ENCODE measurements at places on chromosomes 2 and 18.
A peak's percentile ranks its signal among the peaks of the same experiment; 100 is the strongest.

- H3K36me3 ChIP-seq = no peaks in the 10 kb centered on the region
- DNase-seq = no peak
- peak overlapping the region; percentile 96 for H3K27ac ChIP-seq
Measured at GRCh38 chr2:237686659-237687136, 59.3 kb downstream of the LRRFIP1 start.

- peak; percentile 94 for DNase-seq
- H3K4me1 ChIP-seq = peaks cover 35% of the 10 kb centered on the region
- H3K27me3 ChIP-seq = no peaks in the 10 kb centered on the region
- peak overlapping the region; percentile 81 for H3K4me3 ChIP-seq
- H3K36me3 ChIP-seq = peaks cover 34% of the 10 kb centered on the region
Measured at GRCh38 chr2:43221763-43222474, 4.5 kb downstream of the ZFP36L2 start.

DNA sequence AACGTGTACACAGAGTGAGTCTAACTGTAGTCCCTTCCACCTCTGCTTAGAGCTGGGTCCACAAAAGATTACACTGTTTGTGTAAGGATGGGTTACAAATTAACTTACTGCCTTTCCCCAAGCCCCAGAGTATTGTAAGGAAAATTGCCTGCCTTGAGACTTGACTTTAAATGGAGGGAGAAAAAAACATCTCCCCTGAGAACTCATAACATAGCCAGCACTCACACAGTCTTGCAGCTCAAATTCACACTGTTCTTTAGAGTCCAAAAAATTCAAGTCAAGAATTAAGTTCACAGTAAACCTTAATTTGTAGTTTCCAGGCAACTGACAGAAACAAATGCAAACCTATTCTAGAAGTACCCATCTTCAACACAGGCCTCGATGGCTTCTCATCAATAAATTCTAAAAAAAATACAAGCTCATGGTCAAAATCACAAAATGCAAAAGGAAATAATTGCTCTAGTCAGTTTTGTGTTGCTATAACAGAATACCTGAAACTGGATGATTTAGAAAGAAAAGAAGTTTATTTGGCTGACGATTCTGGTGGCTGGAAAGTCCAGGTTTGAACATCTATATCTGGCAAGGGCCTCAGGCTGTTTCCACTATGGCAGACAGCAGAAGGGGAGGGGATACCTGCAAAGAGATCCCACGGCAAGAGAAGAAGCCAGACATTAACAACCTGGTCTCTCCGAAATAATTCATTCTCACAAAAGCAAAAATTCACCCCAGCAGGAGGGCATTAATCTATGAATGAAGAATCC, 34.6 kb upstream of the TMEM17 start:
- no peaks in the 10 kb centered on the region for H3K4me1 ChIP-seq
- H3K27ac ChIP-seq = no peak overlapping the region
- no peak overlapping the region for H3K4me3 ChIP-seq

GRCh38 chr18:51009072-51009471, 20.9 kb upstream of the SMAD4 start:
- H3K27me3 ChIP-seq = no peaks in the 10 kb centered on the region
- no peaks in the 10 kb centered on the region for H3K36me3 ChIP-seq
- H3K4me3 ChIP-seq = no peak overlapping the region
- no peak overlapping the region for H3K27ac ChIP-seq

DNA sequence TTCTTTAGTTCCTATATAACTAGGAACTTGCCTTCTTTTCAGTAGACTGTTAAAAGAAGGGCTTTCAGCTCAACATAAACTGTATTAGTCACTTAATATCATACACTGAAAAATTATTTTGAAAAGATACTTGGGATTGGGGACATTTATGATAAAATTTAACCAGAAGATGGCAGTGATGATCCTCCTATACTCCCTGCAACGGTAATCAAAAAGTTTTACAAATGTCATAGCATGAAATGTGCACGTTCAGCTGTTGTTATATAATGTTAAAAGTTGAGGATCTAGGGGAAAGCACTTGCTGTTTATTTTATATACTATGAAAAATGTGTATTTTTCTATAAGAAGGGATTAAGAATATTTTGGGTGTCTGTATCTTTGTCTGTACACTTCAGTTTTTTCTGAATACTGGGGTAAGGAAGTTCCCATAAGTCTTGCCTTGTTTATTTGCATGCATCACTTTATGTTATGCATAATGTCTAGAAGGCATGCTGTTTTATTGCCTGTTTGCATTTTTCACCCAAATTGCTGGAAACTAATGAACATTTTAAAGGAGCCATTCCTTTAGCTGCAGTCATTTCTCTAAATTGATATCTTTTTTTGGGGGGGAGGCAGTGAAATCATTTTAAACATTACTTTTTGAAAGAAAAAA, 19.0 kb downstream of the DYNC1I2 start:
- no peak overlapping the region for H3K27ac ChIP-seq
- H3K36me3 ChIP-seq = no peaks in the 10 kb centered on the region
- no peaks in the 10 kb centered on the region for H3K4me1 ChIP-seq
- no peak for DNase-seq

GRCh38 chr18:59820663-59821062, 79.1 kb upstream of the PMAIP1 start:
- H3K4me3 ChIP-seq = no peak overlapping the region
- no peaks in the 10 kb centered on the region for H3K27me3 ChIP-seq
- no peak overlapping the region for H3K27ac ChIP-seq
- H3K4me1 ChIP-seq = no peaks in the 10 kb centered on the region

Data from ascending aorta (tissue), 2 donors.